A549 treated with ZK216348 at 1 μM for 4 hours (cell line): ENCODE measurements at places on chromosomes 4 and X. TPM values are rescaled to one million over a fixed set of nuclear protein-coding genes. Genes with fewer than 3 reads are reported as not detected.

The TECRL gene
- total RNA-seq, result not detected in 5 replicates

The NWD2 gene
- not detected in 5 replicates for total RNA-seq

The PAGE1 gene
- total RNA-seq, result 0.25 to 0.44 TPM in 2 of 5 replicates, not detected in the others

The CPLX1 gene
- 0.46 to 1.5 TPM (median 0.88 TPM) in 5 replicates for total RNA-seq

The FOXR2 gene
- total RNA-seq, result not detected in 5 replicates
